Stimulated activated memory B cell treated with anti-CD40 and anti-IgM and Interleukin-4, amounts not matched to agents 10 μg/mL and 1 μg/mL and 100 μg/mL, for 72 hours (primary cell): ENCODE measurements at places on chromosomes 5 and 9.
A peak's percentile ranks its signal among the peaks of the same experiment; 100 is the strongest.

- no peak for ATAC-seq
Measured at GRCh38 chr5:98735806-98736507, 37.5 kb upstream of the RGMB start.

GRCh38 chr5:128782446-128782845 lies 182.8 kb upstream of the SLC27A6 start:
- ATAC-seq, result no peak

DNA sequence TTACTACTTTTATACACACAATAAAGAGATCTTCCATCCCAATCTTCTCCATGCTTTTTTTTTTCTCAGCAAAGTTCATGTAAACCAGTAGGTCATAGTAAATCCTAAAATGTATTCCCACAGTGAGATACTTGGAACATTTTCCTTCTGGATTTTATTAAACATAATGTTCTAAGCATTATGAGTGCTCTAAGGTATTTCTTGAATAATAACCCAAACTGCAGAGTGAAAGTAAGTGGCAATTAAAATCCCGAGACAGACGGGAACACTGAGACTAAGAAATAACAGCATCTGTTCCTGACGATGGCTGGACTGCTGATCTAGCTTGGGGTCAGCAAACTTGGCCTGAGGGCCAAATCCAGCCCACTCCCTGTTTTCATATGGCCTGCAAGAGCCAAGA lies 359.8 kb downstream of the ARL15 start:
- no peak for ATAC-seq

DNA sequence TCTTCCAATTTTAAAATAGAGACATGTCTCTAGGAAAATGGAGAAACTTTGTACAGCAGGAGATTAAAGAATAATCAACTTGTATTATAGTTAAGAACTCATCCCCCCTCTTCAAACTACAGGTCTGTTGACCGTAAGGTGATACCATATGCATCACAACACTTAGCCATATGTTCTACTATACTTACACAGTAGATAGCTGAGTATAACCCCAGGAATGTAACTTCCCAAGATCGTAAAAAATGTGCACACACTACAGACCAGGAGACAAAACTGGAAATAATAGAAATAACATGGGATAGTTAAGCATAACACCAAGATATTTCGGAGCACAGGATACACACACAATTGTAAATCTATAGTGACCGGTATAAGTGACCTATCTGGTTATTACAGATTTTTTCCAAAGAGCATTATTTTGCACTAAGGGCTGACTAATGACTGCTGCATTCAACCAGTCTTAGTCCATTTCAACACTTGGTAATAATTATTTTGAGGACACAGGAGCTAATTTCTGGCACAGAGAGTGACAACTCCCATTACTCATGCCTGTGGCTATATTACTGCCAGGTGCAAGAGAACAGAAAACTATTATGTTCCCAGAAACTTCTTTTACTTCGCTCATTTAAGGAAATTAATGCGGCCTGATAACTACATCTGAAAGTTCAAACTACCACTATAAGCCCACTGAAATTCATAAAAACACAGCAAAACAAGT lies 15.4 kb upstream of the ZNF622 start:
- no peak for ATAC-seq

DNA sequence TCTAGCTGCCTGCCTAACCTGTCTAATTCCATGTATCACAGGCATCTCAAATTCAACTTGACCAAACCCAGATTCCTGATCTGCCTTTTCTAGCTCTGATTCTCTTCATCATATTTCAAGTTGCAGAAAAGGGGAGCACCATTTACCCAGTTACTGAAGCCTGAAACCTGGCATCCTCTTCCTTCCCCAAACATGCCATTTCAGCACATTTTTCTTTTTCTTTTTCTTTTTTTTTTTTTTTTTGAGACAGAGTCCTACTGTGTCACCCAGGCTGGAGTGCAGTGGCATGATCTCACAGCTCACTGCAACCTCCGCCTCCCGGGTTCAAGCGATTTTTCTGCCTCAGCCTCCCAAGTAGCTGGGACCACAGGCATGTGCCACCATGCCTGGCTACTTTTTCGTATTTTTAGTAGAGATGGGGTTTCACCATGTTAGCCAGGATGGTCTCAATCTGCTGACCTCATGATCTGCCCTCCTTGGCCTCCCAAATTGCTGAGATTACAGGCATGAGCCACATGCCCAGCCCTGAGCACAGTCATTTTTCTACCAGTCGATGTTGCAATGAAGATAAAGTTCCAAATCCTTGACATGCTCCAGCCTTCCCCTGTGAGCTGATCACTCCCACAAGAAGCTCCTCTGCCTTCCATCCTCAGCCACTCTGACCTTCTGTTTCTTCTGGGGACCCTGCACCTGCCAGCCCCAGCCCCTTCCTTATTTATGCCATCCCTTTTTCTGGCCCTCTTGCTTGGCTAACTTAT lies 32.2 kb downstream of the ACER2 start:
- no peak for ATAC-seq

- no peak for ATAC-seq
Measured at GRCh38 chr9:129267141-129267540, 89.1 kb upstream of the IER5L start.

- ATAC-seq, result no peak
Measured at GRCh38 chr9:134663084-134663483, 21.5 kb downstream of the COL5A1 start.

DNA sequence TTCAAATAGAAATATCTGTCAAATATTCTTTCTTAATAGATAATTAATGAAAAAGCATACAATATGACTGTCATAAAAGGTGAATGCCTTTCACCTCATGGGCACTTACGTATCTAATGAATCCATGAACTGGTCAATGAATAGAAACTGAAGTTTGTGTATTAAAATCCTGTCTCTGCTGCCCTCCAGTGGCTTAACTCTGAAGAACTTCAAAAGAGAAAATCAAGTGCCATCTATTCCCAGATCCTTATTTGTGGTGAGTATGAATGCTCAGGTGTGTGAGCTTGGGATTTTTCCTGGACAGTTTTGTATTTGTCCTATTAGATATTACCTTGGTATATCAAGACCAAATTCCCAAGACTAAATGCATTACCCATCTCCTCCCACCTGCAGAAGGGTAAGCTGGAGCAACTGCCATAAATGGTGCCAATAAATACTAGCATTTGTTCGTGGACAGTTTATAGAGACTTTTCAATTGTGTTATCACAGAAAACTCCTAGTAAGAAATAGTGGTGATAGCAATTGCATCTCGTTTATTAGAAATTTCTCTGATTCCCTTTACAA lies 44.0 kb upstream of the SVEP1 start:
- no peak for ATAC-seq

DNA sequence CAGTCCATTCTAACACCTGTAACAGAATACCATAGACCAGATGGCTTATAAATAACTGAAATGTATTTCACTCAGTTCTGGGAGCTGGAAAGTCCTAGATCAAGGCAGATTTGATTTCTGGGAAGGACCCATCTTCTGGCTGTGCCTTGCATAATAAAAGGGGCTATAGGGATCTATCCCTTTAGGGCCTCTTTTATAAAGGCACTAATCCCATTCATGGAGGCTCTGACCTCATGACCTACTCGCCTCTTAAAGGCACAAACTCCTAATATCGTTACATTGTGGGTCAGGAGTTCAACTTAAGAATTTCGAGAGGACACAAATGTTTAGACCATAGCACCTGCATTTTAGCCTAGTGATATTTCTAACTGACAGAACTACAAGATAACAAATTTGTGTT lies 619.0 kb downstream of the CDH18 start:
- no peak for ATAC-seq

DNA sequence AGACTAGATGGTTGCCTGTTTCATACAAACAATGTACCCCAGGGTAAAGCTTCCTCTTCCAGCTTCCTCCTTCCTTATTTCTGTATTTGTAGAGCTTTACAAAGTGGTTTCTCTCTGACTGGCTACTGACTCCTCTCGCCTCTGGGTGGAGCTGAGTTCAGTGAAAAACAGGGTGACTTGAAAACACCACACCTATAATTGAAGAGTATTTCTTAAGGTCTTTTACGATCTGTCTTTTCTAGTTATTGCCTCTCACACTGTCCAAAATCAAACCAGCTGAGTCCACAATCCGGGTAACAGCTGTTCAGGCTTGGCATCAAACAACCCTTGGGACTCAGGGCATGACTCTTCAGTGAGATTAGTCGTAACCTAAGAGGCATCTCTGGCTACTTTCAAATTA lies 200.4 kb downstream of the ARRDC3 start:
- ATAC-seq, result peak; percentile 81

DNA sequence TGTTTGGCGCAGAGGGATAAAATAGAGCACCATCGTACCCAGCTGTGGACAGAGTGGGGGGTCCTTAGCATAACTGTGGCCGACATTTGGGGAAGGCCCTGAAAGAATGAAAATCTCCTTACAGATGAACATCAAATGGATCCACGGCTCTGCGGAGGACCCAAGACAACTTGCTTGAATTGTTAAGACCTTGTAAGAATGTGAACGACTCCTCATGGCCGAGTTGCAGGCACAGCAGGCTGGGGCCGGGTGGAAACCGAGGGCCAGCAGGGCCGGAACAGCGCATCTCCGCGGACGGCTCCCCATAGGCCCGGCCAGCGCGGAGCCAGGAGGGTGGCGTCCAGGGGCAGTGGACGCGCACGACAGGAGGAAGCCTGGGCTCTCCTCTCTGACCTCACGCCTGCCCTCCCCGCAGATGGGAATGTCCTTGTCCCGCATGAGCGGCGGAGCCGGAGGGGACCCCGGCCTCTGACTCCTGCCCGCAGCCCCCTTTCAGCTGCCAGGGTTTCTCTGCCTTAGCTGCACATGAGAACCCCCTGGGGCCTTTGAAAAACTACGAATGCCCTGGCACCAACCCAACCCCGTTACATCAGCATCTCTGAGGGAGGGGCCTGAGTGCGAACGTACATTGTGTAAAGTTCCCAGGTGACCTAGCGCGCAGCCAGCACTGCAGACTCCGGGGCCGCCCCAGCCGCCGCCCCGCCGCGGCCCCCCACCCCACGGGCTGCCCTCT lies 36.2 kb upstream of the PTCH1 start:
- no peak for ATAC-seq

DNA sequence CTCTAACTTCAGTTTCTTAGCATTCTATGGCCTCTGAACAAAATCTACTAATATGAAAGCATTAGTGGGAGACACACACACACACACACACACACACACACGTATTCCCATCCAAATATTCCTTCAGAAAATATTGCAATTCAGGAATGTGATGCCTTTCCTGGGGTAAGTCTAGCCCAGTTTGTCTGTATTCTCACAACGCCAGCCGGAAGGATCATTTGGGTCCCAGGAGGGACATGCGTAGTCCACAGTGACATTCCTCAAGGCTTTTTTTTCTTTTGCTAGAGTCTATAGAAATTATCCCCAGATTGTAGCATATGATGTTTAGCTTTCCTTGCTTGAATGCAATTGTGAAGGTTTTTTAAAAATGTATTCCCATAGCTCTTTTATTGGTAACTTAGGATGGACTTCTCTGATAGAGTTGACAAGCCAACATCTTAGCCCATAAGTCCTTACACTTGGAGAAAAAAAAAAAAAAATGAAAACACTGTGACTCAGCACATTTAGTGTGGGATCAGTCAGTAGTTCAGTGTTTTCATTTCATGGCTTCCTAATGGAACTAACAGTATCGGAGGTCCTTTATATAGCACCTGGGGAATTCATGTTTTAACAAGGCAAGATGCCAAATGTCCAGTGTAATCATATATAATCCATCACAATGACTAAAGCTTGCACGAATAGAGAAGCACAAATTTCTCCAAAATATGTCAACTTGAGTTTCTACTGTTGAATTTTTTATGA lies 316.5 kb downstream of the DIRAS2 start:
- no peak for ATAC-seq

DNA sequence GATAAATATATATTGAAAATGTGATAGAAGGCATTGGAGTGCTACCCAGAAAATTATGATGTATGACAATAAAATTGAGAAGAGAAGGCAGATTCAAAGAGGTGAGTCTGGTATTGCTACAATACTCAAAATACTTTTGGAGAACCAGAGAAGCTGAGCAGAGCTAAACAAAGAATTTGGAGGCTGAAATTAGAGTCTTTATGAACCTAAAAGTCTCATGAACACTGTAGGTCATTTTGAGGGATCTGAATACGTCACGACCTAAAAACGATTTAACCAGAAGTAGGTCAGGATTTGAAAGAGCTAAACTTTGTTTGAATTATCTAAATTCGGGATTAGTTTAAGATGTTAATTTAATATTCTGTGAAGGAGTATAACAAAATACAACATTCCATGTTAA lies 182.4 kb upstream of the CDH9 start:
- ATAC-seq, result no peak

- no peak for ATAC-seq
Measured at GRCh38 chr5:32600054-32600622, 14.8 kb downstream of the SUB1 start.

DNA sequence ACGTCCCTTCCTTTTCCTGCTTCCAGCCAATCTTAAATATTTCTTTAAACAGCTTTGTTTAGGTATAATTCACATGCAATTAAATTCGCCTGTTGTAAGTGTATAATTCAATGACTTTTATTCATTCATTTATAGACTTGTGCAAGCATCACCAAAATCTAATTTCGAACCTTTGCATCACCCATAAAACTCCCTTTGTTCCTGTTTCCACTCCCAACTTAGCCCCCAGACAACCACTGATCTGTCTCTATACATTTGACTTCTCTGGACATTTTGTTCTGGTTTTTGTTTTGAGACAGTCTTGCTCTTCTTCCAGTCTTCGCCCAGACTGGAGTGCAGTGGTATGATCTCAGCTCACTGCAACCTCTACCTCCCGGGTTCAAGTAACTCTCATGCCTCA lies 71.5 kb downstream of the NR6A1 start:
- ATAC-seq, result no peak

GRCh38 chr5:100322483-100322882 lies 212.7 kb upstream of the FAM174A start:
- no peak for ATAC-seq

GRCh38 chr5:124061663-124062062 lies 549.7 kb downstream of the CSNK1G3 start:
- ATAC-seq, result no peak

DNA sequence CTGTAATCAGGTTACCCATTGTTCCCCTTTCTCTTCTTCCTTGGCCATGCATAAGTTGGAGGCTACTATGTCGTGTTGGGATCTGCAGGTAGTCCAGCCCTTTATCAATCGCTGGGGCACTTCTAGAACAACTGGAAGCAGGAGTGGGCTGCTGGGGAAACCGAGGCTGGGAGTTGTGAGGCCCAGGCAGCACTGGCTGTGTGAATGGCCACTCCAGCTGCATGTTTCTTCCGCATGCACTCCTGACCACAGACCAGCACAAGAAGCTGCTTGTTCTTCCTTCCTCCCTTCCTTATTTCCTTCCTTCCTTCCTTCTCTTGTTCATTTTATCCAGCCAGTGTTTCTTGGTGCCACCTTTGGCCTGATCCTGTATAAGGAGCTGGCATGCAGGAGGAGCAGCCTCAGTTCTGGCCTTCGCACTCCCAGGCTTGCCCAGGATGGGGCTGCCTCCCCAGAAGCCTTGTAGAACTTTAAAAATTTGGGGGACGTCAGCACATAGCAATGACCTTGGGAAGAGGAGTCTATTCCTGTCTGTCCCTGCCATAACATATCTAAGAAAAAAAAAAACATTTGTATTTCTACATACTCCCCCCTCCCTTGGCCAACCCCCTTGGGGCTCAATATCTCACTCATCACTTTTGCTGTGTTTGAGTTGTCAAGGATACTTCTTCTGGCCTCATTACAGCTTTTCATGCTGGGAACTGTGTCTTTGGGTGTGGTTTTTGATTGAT lies 20.8 kb upstream of the CXCL14 start:
- ATAC-seq, result no peak

GRCh38 chr5:174311121-174311520 lies 265.6 kb downstream of the NSG2 start:
- ATAC-seq, result no peak

GRCh38 chr9:116913536-116913935 lies 226.4 kb downstream of the TRIM32 start:
- ATAC-seq, result no peak

- ATAC-seq, result no peak
Measured at GRCh38 chr9:84659313-84659712, 10.2 kb upstream of the NTRK2 start.
